ENCODE measurements at places on chromosomes 16 and 17.

GRCh38 chr17:45170931-45171337, 9.3 kb downstream of the HEXIM2 start:
- no peak for DNase-seq

DNA sequence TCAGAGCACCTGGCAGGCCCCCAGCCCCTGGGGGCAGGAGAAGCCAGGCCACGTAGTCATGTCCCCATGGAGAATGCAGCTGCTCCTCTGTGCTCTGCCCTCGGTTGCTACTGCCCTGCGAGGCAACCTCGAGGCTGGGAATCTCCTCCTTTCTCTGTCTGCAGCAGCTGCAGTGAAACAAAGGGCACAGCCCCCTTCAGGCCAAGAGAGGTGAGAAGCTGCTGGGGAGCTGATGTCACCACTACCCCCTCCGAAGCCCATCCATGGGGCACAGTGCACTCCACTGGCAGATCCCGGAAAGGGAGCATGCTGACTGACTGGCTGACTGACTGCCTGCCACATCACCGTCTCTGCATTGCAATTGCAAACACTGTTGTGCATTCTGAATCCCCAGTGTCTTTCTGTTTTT, 103.7 kb downstream of the GRIN2A start:
- DNase-seq, result no peak

DNA sequence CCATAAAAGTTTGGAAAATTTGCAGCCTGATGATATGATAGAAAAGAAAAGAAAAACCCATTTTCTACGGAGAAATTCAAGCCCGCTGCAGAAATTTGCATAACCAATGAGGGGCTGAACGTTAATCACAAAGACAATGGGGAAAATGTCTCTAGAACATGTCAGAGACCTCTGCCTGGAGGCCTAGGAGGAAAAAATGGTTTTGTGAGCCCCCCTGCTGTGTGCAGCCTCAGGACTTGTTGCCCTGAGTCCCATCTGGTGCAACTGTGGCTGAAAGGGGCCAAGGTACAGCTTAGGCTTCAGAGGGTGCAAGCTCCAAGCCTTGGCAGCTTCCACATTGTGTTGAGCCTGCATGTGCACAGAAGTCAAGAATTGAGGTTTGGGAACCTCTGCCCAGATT, 1267.4 kb upstream of the GOT2 start:
- DNase-seq, result no peak

DNA sequence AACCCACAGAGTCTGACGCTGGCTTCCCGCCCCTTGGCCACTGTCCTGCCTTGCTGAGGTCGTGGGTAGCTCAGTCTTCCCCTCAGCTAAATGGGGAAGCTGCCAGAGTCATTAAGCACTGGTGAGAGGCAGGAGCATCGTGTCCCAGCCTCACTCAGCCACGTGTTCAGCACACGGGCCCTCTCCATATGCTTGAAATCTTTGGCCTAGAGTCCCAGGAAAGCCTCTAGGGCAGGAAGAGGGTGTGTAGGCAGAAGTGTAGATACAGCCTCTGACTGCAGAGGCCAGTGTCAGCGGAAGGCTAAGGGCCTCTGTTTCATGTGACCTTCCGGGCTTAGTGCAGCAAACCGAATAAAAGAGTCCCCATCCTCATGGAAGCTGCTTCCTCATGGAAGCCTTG, 4.1 kb downstream of the DHODH start:
- no peak for DNase-seq

DNA sequence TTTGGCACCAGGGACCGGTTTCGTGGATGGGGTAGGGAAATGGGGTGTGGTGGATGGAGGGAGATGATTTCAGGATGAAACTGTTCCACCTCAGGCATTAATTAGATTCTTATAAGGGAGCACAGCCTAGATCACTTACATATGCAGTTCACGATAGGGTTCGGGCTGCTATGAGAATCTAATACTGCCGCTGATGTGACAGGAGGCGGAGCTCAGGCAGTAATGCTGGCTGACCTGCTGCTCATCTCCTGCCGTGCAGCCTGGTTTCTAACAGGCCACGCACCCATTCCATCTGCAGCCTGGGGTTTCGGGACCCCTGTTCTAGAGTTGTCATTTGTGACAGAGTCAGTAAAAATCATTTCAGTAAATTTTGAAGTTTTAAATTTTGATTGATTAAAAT, 99.7 kb downstream of the CHD9 start:
- no peak for DNase-seq

- peak; percentile 58 for DNase-seq
Measured at GRCh38 chr17:28738680-28739384, 5.0 kb upstream of the TRAF4 start.

- no peak for DNase-seq
Measured at GRCh38 chr16:23186171-23186570, 3.6 kb downstream of the SCNN1G start.

GRCh38 chr17:30600830-30601494, 123.8 kb downstream of the GOSR1 start:
- DNase-seq, result peak; percentile 9

- peak; percentile 51 for DNase-seq
Measured at GRCh38 chr16:78742501-78743283, 643.2 kb downstream of the WWOX start.

- DNase-seq, result no peak
Measured at GRCh38 chr16:87101903-87102302, 215.3 kb downstream of the C16orf95 start.

GRCh38 chr16:81216706-81217105, 21.8 kb upstream of the BCO1 start:
- DNase-seq, result no peak

DNA sequence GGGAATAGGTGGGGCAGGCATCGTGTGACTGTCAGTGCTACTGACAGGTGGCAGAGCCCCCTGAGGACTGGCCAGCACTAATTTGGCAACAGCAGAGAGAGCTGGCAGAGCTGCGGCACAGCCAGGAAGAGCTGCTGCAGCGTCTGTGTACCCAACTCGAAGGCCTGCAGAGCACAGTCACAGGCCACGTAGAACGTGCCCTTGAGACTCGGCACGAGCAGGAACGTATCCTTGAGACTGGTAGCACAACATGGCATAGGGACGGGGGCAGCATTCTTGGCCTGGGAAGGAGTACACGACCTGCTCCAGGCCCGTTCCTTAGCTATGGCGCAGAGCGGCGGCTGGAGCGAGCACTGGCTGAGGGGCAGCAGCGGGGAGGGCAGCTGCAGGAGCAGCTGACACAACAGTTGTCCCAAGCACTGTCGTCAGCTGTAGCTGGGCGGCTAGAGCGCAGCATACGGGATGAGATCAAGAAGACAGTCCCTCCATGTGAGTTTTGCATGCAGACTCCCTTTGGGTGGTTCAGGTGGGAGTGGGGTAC, 3.0 kb upstream of the NRN1L start:
- no peak for DNase-seq

- no peak for DNase-seq
Measured at GRCh38 chr16:380762-381011, 1.1 kb downstream of the PGAP6 start.

DNA sequence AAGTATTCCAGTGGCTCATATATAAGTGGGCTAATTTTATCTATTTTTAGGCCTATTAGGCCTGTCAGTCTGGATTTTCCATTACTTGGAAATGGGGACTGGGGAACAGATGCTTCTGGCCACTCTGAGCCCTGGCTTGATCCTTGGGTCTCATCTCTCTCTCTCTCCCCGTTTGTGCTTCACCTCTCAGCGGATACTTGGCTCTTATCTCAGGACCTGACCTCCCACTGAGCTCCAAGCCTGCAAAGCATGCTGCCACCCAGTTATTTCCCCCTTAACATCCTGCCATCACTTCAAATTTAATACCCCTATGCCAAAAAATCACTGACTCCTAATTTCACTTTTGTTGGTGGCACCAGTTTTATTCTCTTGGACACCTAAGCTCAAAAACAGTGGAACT, 4.2 kb downstream of the ZNF843 start:
- no peak for DNase-seq

GRCh38 chr17:70355185-70355584, 185.9 kb downstream of the KCNJ2 start:
- DNase-seq, result no peak

DNA sequence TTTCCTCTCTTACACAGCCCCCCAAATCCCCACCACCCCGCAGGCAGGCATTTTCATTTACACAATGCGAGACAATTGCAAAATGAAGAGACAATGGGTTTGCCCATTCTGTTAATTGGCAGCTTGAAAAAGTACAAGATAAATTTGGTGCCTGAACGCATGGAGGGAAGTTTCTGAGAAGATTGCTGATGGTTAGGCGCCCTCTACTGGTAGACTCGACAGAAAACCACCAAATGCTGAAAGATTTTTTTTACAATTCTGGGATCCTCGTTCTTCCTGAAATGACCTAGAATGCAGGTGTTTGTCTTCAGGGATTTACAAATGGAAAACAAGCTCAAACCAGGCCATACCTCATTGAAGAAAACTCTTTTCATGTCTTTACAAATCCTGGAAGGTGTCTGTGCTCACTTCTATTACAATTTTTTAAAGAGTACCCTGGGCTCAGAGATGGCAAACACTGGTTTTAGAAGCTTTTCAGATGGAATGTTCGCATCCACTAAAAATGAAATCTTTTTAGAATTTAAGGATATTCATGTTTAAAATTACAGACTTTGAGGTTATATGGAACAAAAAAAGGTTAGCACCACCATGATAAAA, 338.5 kb downstream of the PMP22 start:
- DNase-seq, result no peak

GRCh38 chr17:79968116-79968515, 67.6 kb downstream of the TBC1D16 start:
- no peak for DNase-seq

- DNase-seq, result no peak
Measured at GRCh38 chr16:85221771-85222154, 109.5 kb upstream of the CIBAR2 start.

- no peak for DNase-seq
Measured at GRCh38 chr16:20073203-20074098, at the start of gene GPR139. Gene GPR139 (minus strand): TSS chr16:20073890. CDS start chr16:20073616, 274 bp downstream.

DNA sequence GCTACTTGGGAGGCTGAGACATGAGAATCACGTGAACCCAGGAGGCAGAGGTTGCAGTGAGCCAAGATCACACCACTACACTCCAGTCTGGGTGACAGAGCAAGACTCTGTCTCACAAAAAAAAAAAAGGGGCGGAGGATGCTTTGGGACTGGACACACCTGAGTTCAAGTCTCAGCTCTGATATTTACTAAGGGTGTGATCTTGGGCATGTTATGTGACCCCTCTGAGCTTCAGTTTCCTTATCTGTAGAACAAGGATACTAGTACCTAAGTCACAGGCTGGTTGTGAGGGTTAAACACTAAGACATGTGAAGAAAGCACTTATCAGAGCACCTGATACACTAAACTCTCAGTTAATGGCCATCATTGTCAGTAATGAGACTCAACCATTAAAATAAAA, 25.9 kb downstream of the HOXB1 start:
- DNase-seq, result no peak

Measured in stimulated activated CD4-positive, alpha-beta T cell treated with anti-CD3 and anti-CD28 coated beads, Interleukin-15, amount 100 ng/mL, for 1 hour (primary cell).